ENCODE measurements at places on chromosomes 12 and 14.
A peak's percentile ranks its signal among the peaks of the same experiment; 100 is the strongest.

- no peak for DNase-seq
Observed at GRCh38 chr14:37637341-37637740, 41.9 kb downstream of the TTC6 start.

- no peak for DNase-seq
Observed at GRCh38 chr12:58269476-58269875, 328.1 kb downstream of the ATP23 start.

DNA sequence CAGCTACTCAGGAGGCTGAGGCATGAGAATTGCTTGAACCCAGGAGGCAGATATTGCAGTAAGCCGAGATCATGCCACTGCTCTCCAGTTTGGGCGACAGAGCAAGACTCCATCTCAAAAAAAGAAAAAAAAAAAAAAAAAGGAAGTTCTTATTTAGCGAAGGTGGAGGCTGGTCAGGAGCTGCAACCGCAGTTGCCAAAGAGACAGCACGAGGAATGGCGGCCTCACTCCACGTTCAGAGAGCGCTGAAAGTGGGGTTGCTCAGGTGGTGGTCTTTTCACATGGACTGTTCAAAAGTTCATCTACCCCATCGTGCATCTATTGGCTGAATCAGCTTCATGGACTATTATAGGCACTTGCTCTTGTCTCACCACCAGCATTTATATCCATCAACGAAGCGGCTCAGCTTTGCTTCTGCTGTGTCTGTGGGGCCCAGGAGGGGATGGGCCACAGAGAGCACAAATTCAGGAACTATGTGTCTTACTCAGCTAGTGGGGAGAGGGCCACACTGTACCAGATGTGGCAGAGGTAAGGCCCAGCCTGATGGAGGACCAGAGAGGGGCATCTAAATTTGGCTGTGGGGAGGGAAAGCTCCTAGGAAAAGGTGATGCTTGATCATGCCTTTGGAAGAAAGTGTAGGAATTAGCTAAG lies 27.3 kb downstream of the SLC25A47 start:
- DNase-seq, result no peak

DNA sequence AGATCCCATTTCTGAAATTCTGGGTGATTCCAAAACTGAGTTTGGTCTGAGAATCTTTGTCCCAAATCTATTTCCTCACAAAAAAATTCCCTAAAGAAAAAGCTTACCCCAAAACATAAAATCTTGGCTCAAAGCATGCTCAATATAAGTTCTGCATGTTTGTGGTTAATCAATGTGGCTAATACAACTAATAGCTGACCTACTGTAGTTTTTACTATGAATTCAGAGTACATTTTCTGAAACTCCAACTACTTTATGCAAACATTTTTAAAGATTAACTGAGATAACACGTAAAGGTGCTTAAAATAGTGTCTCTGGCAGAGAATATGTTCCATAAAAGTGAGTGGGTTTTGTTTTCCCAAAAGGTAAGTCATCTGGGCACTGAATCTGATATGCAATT lies 133.1 kb downstream of the MED13L start:
- no peak for DNase-seq

DNA sequence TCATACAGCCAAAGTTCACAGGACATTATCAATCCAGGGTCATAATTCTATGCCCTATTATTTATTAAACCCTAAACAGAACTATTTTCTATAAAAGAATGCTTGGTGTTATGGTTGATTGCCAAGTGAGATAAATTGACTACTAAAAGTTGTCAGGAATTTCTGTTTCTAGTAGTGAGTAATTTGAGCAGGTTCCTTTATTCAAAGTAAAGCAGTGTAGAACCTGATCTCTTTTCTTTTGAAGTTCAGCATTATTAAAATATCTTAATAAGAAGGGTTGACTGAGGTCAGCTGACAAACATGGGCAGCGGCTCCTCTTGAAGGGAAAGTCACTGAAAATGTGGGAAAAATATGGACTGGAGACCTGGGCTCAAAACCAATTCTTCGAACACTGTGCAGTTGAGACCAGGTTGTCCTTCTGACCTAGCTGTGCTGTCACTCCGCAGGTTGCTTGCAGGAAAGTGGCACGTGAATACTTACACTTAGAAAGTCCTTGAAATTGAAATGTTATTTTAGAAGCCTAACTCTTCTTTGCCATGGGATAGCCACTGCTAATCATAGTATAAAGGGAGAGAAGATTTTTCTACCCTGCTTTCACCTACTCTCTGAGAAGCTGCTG lies 141.0 kb downstream of the RASSF9 start:
- DNase-seq, result no peak

DNA sequence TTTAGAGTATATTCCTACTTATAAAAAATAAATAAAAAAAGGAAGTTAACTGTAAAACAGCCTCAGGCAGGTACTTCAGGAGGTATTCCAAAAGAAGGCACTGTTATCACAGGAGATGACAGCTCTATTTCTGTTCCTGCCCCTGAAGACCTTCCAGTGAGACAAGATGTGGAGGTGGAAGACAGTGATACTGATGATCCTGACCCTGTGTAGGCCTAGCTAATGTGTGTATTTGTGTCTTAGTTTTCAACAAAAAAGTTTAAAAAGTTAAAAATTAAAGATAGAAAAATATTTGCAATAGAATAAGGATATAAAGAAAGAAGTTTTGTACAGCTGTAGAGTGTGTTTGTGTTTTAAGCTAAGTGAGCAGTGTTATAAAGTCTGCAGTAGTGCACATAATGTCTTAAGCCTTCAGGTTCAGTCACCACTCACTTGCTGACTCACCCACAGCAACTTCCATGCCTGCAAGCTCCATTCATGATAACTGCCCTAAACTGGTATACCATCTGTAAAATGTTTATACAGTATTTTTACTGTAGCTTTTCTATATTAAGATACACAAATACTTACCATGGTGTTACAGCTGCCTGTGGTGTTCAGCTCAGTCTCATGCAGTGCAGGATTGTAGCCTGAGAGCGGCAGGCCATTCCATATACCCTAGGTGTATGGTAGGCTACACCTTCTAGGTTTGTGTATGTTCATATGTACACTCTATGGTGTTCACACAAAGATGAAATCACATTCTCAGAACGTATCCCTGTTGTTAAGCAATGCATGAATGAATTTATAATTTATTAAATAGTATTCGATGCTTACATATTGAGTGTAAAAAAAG lies 121.1 kb downstream of the ANO6 start:
- DNase-seq, result peak; percentile 36

DNA sequence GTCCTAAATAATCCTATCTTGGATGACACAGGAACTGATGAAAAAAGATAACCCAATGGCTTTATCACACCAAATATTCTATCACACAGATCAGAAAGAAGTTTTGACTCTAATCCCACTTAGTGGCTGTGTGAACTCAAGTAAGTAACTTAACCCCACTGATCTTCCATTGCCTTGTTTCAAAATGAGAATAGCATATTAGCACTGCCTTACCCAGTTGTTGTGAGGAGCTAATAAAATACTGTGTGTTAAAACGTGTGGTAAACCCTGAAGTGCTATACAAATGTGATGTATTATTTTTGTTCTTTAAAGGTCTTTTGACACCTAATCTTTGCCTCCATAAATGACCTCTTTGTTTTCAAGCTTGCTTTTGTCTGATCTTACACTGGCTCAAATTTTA lies 60.9 kb upstream of the ARID2 start:
- DNase-seq, result no peak

Data from AG08395 (cell line).